ENCODE measurements at places on chromosomes 13 and 19.

DNA sequence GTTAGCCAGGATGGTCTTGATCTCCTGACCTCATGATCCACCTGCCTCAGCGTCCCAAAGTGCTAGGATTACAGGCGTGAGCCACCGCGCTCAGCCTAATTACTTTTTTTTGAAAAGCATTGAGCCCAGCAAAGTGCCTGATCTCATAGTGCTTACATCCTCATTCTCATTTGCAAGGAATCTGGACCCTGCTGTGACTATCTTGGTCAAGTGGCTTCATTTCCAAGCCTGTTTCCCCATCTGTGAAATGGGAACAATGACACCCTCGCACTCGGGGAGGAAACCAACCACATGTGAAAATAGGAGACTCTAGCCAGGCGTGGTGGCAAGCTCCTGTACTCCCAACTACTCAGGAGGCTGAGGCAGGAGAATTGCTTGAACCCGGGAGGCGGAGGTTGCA, 1.6 kb upstream of the PLEKHA4 start:
- no peak for DNase-seq

DNA sequence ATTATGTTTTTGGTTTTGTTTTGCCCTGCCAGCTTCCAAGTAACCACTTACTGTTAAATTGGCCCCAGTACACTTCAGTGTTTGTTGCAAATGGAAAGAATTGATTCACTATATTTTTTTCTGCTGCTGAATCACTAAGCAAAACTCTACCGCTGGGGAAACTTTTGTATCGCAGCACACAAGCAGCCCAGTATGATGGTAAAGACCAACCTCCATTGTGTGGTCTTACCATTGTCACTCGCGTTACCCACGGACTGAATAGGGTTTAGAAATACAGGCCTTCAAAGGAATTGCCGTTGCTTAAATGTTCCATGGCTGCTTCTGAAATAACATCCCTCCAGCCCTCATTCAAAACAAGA, 7.9 kb downstream of the SPATA13 start:
- no peak for DNase-seq

DNA sequence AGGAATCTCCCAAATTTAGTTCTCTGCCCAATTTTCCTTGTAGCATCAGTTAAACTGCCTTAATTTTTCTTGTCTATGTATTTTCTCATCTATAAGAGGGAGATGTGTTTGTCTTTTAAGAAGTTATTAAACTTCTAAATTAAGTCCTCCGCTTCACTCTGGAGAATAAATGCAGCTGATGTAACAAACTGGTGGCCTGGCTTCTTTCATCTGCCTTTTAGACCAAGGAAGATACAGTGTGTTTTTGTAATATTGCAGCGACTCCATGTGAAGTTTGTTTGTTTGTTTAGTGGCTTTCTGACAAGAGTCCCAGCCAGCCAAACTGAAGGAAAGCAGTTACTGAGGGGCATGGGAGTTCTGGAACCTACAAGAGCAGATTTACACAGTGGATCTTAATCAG, 56.4 kb downstream of the KLF12 start:
- DNase-seq = no peak

DNA sequence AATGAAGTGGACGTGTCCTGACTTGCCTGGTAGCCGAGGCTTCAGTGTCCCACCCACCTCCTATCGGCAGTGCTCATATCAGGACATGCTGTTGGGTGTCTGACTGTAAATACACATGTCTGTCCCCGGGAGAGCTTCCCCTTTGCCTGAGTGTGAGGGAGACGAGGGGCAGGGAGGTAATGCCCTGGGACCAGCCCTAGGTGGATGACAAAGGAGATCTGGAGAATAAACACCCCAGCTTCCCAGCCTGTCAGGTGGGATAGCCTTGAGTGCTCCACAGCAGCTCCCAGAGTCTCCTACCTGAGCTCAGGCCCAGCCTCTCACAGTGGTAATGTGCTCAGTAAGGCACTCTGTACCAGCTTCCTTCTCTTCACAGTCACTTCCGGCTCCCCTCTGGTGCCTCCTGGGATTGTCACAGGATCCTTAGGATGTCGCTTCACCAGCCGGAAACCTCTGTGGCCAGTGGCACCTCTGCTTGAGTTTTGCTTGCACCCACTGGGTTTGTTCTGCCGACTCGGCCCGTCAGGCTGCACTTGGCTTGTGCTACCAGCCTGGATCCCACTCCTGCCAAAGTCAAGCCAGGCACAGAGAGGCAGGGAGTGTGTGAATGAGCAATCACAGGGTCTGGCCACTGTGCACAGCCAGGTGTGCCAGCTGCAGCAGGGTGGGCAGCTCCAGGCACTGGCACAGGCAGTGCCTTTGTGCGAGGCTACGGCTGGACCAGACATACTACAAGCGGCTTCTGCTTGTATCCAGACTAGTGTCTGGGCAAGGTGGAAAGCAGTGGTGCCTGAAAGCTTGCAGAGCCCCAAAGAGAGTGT, 54.4 kb upstream of the RGCC start:
- DNase-seq = no peak

DNA sequence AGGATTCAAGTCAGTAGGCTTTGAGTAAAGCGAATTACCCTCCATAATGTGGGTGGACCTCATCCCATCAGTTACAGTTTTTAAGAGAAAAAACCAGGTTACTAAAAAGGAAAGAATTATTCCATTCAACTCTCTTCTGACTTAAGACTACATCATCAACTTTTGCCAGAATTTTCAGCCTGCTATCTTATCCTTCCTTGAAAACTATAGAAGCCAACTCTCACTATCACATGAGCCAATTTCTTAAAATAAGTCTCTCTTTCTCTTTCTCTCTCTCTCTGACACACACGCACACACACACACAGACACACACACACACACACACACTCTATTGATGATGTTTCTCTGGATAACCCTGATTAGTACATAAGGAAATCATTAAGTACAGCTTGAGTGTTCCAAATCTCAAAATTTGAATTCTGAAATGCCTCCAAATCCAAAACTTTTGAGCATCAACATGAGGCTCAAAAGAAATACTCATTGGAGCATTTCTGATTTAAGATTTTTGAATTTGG, 217.0 kb upstream of the PRR20A start:
- DNase-seq = no peak

DNA sequence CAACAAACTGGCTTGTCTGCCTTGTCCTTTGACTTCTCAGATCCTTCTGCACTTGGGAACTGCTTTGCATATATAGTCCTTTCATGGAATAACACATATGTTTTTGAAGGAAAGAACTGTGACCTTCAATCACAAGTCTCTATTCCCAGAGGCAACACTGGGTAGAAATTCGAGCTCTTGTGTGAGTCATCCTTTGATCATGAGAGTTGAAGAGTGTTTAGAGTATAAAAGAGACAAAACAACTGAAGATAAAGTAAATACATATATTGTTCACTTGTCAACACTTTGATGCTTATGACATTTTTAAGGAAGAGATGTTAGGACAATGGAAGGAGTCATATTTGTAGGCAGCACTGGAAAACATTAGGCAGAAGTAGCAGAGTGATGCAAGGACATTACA, 5.2 kb upstream of the OR7A5 start:
- DNase-seq = no peak

- DNase-seq = no peak
Observed at GRCh38 chr19:7861619-7862412, 12.4 kb downstream of the PRR36 start.
